Stimulated activated CD8-positive, alpha-beta memory T cell treated with anti-CD3 and anti-CD28 coated beads, Interleukin-7, amount 100 ng/mL, for 4 hours (primary cell): ENCODE measurements at places on chromosomes 4 and X.

GRCh38 chr4:2318476-2318875 lies 56.6 kb upstream of the MXD4 start:
- no peak for DNase-seq

DNA sequence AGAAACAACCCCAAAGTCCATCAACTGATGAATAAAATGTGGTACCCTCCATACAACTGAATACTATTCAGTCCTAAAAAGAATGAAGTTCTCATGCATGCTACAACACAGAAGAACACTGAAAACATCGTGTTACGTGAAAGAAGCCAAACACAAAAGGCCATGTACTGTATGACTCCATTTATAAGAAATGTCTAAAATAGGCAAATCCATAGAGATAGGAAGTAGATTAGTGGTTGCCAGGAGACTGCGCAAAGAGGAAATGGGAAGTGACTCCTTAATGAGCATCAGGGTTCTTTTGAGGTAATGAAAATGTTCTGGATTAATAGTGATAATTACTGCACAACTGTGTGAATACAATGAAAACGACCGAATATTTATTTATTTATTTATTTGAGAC lies 23.4 kb downstream of the FBXW7 start:
- no peak for DNase-seq

- no peak for DNase-seq
Measured at GRCh38 chrX:24682739-24683432, 10.8 kb upstream of the POLA1 start.

- no peak for DNase-seq
Measured at GRCh38 chr4:93710847-93711430, 117.6 kb upstream of the ATOH1 start.

GRCh38 chrX:21985332-21985777 lies 44.8 kb downstream of the SMS start:
- DNase-seq: peak; percentile 41

GRCh38 chr4:121677524-121677923 lies 19.3 kb downstream of the ANXA5 start:
- no peak for DNase-seq

- DNase-seq: no peak
Measured at GRCh38 chr4:79198951-79199587, 126.8 kb downstream of the NAA11 start.

GRCh38 chr4:161655148-161655547 lies 508.7 kb downstream of the FSTL5 start:
- DNase-seq: no peak

- no peak for DNase-seq
Measured at GRCh38 chr4:128234836-128235235, 52.8 kb downstream of the PGRMC2 start.

DNA sequence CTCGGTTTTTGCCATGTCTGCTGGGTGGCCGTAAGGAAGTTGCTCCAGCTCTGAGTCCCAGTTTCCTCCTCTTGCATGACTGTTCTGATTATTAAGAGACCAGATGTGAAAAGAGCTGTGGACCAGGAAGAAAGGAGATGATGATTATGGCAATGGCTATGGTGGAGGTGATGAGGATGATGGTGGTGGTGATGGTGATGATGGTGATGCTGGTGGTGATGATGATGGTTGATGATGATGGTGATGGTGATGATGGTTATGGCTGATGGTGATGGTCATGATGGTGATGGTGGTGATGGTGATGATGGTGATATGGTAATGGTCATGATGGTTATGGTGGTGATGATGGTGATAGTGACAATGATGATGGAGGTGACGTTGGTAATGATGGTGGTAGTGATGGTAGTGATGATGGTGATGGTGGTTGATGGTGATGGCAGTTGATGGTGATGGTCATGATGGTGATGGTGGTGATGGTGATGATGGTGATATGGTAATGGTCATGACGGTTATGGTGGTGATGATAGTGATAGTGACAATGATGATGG lies 107.8 kb upstream of the NKX1-1 start:
- DNase-seq: no peak

- DNase-seq: no peak
Measured at GRCh38 chr4:74659576-74660411, 134.5 kb downstream of the BTC start.

GRCh38 chr4:123250843-123251242 lies 145.8 kb upstream of the SPRY1 start:
- no peak for DNase-seq

- no peak for DNase-seq
Measured at GRCh38 chr4:61202638-61203435, 2.7 kb downstream of the ADGRL3 start.

- DNase-seq: no peak
Measured at GRCh38 chr4:17204908-17205307, 306.5 kb upstream of the LDB2 start.

DNA sequence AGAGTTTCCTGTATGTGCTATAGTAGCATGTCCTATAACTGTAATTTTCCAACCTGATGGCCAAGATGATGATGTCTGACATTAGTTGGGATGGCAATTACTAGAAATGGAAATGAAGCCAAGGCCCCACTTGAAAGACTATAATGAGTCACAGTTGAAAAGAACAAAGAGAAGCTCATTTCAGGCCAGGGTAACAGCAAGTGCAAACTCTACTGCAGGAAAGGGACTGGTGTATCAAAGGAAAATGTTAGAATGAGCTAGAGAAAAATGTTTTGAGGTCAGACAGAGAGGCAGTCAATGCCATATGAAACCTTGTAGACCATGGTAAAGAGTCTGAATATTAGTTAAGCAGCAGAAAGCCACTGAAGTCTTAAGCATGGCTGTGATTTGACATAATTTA lies 146.2 kb upstream of the SH3RF1 start:
- DNase-seq: no peak

DNA sequence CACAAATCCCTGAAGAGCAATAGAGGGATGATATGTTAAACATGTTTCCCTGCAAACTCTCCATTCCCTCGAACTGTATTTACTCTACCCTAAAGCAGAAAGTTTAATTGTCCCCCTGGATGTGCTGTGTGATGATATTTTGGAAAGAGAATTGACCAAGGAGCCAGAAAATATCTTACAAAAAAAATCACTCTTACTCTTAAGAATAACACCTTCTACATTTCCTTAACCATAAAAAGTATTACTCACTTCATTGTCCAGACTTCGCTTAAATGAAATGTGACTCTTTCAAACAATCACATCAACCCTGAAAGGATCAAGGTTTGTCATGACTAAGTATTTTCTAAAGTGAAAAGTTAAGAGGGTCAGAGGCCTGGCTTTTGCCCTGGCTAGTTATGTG lies 49.0 kb upstream of the EGFL6 start:
- DNase-seq: no peak

- DNase-seq: no peak
Measured at GRCh38 chr4:187178587-187178986, 454.9 kb upstream of the FAT1 start.

DNA sequence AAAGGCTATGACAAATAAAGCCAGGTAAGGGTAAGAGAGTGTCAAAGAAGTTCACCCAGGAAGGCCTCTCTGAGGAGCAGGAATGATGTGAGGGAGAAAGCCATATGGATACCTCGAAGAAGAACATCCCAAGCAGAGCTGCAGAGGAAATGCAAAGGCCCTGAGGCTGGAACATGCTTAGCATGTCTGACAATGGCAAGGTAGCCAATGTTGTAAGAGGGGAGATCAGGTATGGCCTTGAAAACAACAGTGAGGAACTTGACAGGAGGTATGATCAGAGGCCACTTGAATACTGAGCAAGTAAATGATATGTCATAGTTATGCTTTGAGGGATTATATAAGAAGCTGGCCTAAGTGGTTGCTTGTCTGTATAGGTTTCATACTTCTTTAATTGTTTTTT lies 3.8 kb downstream of the SCFD2 start:
- DNase-seq: no peak

DNA sequence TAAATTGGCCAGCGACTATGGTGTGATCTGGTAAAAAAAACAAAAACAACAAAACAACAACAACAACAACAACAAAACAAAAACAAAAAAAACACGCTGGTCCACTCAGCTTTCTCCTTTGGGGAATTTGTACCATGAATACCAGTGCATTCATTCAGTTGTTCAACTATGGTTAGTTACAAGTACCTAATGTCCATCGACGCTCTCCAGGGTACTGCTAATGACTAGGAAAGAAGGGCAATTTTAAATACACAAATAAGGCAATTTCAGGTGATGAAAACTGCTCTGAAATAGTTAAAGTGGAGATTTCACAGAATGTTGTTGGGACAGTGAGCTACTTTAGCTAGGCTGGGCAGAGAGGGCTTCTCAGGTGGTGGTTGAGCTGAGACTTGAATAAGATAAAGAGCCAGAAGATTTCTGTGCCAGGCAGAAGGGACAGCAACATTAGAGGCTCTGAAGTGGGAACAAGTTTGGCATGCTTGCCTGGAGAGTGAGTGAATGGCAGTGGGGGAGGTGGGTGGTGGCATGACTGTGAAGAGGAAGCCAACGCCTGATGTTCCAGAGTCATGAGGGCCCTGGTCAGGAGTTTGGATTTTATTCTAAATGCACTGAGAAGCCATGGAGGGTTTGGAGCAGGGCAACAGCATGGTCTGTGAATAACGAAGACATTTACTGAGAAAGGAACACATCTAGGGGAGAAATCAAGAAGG lies 45.9 kb upstream of the PGRMC2 start:
- no peak for DNase-seq

GRCh38 chr4:126027601-126028000 lies 712.8 kb downstream of the FAT4 start:
- DNase-seq: no peak

- no peak for DNase-seq
Measured at GRCh38 chrX:51192104-51192503, 140.5 kb upstream of the NUDT10 start.

DNA sequence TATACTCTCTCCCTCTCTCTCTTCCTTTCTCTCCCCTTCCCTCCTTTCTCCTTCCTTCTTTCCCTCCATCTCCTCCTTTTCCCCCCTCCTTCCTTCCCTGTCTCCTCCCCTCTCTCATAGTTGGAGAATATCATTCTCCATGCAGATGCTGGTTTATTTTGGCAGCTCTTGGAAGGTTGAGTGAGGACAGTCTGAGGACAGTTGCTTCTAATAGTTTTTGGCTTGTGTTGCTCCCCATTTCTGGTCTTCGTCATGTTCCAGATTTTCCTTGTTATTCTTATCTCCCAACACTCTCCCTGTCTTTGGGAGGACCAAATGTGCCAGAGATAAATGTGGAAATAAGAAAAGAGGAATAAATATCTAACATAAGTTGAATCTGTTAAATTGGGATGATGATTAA lies 263.0 kb downstream of the FRMPD4 start:
- DNase-seq: no peak

GRCh38 chrX:107742700-107743191 lies 32.8 kb downstream of the TSC22D3 start:
- DNase-seq: no peak
